ENCODE measurements at places on chromosomes 4 and X.

- peak; percentile 94 for DNase-seq
Observed at GRCh38 chr4:168743601-168744000, 246.7 kb downstream of the PALLD start.

DNA sequence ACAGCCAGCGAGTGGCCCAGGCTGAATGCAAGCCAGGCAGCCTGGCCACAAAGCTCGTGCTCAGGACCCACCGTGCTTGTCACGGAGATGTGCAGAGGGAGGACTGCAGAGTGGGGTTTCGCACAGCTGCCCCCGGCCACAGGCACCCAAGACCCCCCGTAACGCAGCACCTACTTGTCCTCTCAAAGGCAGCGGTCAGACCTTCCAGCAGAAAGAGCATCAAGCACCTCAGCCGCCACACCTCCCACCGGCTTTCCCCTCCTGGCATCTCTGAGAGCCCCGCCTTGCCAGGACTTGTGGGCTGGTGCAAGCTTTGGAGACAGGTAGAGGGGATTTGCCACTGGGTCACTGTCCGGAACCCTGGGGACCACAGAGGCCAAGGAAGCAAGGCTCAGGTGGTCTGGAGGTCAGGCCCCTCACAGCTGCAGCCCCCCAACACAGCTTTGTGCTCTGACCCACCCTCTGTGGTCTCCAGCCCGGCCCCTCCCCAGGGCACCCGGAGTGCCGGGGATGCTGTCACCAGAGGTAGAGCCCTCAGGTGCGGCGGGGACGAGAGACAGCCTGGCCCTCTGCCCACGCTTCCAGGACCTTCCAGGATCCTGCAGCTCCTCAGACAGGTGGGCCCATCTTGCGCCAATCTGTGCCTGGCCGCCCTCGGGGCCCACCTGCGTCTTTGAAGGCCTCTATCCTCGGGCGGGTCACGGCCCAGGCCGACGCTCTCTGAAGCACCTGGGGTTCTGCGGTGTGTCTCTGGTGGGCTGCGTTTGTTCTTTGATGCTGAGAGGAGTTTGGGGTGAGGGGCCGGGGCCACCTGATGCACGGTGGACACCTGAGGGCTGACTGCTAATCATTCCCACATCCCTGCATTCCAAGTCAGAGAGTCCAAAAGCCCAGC lies 34.4 kb upstream of the HMX1 start:
- no peak for DNase-seq

DNA sequence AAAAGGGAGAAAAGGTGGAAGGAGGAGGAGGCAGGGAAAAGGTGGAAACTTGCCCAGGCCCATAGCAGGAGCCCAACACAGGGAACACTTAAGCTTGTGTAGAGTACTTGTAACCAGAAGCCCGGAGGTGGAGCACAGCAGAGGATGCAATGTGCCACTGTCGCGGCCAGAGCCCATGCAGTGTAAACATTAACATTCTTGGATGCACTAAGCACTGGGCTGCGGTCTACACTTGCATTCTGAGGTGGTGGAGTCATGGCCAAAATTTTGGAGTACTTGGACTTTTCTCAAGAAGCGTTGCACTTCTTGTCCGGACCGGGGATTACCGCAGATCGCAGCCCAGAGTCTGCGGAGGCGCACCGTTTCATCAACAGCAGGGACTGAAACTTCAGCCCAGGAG lies 4.5 kb upstream of the RHOXF1 start:
- DNase-seq: peak; percentile 66

DNA sequence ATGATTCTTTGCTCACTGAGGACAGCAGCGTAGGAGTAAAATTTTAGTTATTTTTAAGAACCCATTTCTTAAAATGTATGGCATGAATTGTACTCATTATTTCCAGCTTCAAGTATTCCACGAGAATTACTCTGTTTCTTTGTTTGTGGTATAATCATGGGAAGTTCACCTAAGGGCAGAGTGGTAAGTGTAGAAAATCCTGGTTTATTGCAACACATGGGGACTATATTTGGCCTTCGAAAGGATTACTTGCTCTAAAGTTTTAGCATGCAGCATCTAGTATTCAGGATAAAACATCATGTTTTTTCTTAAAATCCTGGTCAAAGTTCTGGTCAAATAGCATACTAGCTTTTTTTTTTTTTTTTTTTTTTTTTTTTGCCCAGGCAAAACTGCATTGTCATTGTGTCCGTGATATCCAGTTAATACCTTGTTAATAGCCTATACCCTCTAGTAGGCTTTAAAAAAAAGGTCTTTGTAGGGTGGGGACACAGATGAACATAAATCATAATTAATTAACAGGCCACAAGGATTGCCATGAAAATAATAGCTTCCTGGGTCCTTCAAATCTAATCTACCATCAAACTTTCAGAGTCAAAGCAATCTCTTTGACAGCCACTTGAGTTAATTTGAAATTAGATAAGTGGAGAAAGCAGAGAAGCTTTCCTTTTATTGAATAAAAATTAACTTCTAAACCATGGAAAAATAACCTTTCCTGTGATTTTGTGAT lies 44.6 kb upstream of the VEGFC start:
- DNase-seq: no peak

DNA sequence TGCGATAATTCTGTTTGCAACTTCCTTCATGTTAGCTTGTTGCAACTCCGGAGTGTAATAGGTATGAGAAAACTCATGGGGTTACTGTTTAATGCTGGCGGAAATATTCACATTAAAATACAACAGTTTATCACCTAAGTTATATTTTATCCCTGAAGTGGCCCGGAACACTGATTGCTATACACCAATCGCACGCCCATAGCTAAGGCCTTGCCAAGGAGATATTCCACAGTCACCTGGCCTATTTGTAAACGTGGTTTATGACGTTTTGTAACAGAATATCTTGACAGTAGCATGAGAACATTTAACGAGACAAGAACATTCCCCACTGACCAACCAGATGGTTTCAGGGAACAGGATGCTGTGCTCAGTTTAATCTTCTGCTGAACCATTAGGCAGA lies 23.2 kb upstream of the FAM90A26 start:
- no peak for DNase-seq

DNA sequence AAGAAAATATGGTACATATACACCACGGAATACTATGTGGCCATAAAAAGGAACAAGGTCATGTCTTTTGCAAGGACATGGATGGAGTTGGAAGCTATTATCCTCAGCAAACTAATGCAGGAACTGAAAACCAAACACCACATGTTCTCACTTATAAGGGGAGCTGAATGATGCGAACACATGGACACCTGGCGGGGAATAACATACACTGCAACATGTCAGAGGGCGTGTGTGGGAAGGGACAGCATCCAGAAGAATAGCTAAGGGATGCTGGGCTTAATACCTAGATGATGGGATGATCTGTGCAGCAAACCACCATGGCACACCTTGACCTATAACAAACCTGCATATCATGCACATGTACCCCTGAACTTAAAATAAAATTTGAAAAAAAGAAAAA lies 19.5 kb upstream of the CNKSR2 start:
- DNase-seq: no peak

DNA sequence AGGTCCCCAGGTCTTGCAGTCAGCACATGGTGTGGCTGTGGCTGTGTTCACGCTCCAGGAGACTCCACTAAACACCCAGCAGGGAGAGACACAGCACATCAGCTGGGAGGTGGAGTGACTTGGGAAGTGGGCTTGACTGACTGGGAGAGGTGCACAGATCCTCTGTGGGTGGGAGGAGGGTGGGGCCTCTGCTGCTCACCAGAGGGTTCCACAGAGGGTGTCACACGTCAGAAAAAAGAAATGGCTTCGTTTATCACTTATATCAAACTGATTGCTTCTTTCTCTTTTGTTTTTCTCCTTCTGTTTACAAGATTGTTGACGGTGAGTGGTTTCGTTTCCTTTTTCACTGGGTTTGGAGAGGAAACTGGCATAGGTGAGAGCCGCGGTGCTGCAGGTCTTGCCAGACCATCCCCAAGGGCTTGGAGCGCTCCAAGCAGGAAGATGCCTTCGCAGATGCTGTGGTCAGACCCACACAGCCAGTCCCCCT lies 24.8 kb upstream of the FAM193A start:
- no peak for DNase-seq

DNA sequence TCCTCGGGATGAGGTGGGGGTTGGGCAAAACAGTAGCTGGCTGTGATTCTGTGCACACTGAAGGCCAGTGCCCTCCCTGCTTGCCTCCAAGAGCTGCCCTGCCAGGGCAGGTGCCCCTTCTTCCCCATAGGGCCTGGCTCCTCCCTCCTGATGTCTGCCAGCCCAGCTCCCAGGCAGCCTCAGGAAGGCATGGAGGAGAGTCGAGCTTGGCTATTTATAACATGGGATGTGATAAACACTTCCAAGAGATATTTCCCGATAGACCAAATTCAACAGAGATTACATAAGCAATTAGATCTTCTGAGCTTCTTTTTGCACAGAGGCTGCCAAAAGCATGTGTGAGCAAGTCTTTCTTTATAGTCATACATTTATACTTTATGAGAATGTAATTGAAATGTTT lies 45.3 kb upstream of the PJA1 start:
- no peak for DNase-seq

DNA sequence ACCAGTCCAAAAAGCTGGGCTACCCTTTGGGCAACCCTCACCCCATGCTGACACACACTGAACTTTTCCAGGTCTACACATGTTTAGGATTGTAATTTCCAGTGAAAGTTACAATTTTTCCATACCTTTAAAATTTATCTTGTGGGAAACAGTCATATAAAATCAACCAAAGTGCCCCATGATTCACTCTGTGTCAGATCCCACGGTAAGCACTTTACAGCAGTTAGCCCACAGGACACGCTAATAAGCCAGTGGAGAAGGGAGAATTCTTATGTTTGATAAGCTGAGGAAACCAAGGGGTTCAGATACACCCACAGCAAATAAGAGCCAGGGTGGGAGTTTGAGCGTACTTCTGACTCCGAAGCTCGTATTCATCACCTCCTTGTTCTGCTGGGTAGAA lies 72.4 kb upstream of the TBL1X start:
- DNase-seq: no peak

DNA sequence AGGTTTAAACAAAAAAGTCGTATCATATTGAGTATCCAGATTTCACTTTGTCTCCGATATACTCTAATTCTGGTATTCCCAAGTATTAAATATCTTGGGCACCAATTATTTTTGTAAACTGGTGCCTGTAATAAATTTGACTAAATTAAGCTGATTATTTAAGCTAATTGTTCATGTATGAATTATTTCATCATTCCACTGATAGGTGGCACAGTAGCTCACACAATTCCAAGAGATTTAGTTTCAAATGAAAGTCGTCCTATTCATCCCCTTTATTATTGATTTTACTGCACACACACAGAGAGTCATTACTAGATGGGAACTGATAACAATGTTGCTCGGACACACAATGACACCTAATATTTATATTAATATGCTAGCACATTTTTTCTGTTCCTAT lies 432.4 kb downstream of the DMD start:
- no peak for DNase-seq

DNA sequence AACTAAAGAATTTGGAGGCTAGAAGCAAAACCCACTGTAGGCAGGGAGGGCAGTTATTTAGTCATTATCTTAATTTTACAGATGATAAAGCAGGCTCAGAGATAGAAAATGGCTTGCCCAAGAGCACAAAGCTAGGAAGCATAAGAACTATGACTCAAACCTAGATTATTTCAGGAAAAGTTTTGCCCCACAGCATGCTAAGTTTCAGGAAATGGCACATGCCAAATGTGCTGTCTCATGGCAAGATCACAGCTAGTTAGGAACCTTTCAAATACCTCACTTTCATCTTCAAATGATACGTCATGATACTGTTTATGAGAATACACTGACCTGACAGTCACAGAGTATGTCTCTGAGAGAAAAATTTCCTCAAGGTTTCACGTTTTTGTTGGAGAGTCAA lies 78.5 kb upstream of the SPANXC start:
- DNase-seq: peak; percentile 21

- no peak for DNase-seq
Observed at GRCh38 chrX:19765628-19766027, 121.8 kb downstream of the SH3KBP1 start.

DNA sequence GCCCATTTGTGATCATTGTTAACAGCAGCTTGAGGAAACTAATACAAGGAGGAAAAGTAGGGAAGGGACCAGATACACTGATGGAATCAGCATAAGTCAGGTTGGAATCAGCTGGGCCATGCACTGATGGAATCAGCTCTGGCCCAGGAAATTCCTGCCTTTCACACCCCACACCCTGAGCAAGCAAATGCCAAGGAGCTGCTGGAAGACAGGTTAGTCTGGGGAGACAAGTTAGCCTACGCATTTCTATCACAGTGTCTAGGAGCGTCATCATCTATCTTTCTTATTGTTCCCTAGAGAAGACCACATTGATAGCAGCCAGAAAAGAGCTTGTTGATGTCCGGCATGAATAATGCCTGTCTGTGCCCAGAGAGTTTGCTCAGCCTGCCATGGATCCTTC lies 16.2 kb upstream of the CEP135 start:
- DNase-seq: no peak

- no peak for DNase-seq
Observed at GRCh38 chr4:2044119-2044485, 15.0 kb upstream of the NAT8L start.

- no peak for DNase-seq
Observed at GRCh38 chr4:48565362-48566033, 75.4 kb downstream of the ZAR1 start.

DNA sequence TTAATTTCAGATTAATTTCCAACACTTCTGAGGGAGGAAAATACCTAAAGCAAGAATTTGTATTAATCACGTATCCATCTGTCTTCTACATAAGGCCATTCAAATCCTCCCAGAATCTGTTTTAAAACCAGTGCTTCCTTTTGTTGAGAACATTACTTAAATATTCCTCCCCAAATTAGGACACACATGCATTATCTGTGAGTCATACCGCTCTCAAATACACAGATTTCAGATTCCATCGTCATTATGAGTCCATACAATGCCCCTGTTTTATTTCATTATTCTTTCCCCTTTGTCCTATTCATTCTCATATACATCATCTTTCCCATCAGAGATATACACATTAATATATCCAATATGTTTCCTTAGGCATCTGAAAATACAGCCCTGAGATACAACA lies 57.3 kb upstream of the PRSS12 start:
- DNase-seq: peak; percentile 89

DNA sequence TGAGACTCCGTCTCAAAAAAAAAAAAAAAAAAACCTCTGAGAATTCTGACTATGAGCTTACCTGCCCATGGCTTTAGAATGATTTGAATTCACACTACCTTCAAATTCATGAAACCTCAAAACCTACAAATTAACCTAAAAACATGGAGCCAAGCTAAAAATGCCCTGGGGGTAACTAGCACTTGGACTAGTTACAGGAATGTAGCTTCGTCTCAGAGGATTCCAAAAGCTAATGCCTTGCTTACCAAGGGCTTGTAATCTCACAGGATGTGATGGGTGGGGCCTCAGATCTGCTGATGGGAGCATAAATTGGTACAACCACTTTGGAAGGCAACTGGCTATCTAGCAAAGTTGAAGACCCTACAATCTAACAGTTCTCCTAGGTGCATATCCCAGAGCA lies 79.4 kb upstream of the SPRY1 start:
- DNase-seq: no peak

GRCh38 chr4:3440011-3440410 lies 1.8 kb upstream of the HGFAC start:
- DNase-seq: no peak

- DNase-seq: peak; percentile 10
Observed at GRCh38 chr4:28009541-28009940, 1148.9 kb downstream of the STIM2 start.
